ENCODE measurements at places on chromosomes 11 and 22.

DNA sequence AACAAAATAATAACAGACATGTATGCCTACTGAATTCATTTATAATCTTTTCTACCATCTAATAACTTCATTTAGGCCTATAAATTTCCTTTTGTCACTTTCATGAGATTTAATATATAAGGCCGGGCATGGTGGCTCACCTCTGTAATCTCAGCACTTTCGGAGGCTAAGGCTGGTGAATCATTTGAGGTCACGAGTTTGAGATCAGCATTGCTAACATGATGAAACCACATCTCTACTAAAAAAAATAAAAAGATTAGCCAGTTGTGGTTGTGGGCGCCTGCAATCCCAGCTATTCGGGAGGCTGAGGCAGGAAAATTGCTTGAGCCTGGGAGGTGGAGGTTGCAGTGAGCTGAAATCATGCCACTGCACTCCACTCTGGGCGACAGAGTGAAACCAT lies 14.2 kb upstream of the NTM start:
- no peak for DNase-seq

GRCh38 chr11:36280531-36280930 lies 8.7 kb downstream of the COMMD9 start:
- DNase-seq = no peak

- DNase-seq = no peak
These were observed 437.2 kb downstream of the AASDHPPT start for GRCh38 chr11:106514706-106515105.

- no peak for DNase-seq
These were observed 17.7 kb downstream of the TNKS1BP1 start for GRCh38 chr11:57306940-57307565.

DNA sequence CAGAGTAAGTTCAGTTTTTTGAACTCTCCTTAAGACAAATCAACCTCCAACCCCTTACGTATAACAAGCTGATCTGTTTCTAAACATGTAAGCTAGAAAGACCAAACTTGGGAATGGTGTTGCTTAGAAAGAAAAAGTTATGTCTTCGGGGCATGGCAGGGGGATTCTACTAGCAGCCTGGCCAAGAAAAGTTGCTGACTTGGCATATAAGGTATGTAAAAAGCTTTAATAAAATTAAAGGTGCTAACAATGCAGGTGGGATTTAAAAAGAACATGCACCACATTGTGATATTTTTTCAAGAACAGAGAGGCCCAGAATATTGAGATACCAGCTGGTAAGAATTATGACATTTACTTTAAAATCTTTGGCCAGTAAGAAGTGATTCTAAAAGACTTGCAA lies 411.4 kb upstream of the CCDC90B start:
- no peak for DNase-seq

- no peak for DNase-seq
These were observed 550.9 kb upstream of the CCDC90B start for GRCh38 chr11:83836883-83837654.

DNA sequence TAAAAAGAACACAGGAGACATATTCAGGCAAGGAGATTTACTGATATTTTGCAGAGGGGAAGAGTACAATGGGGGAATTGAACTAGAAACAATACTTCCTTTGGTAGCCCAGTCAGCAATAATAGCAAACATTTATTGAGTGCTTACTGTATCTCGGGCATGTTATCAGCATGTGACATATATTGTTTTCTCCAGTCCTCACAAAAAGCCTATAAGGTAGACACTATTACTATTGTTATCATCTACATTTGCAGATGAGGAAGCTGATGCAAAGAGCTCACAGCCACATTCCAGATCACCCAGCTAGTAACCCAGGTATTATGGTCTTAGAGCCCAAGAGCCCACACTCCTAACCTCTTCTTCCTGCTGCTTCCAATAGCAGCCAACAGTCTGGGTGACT lies 27.9 kb downstream of the NAV2 start:
- DNase-seq = no peak

- peak; percentile 80 for DNase-seq
These were observed 72.5 kb upstream of the AMPD3 start for GRCh38 chr11:10382518-10382917.

DNA sequence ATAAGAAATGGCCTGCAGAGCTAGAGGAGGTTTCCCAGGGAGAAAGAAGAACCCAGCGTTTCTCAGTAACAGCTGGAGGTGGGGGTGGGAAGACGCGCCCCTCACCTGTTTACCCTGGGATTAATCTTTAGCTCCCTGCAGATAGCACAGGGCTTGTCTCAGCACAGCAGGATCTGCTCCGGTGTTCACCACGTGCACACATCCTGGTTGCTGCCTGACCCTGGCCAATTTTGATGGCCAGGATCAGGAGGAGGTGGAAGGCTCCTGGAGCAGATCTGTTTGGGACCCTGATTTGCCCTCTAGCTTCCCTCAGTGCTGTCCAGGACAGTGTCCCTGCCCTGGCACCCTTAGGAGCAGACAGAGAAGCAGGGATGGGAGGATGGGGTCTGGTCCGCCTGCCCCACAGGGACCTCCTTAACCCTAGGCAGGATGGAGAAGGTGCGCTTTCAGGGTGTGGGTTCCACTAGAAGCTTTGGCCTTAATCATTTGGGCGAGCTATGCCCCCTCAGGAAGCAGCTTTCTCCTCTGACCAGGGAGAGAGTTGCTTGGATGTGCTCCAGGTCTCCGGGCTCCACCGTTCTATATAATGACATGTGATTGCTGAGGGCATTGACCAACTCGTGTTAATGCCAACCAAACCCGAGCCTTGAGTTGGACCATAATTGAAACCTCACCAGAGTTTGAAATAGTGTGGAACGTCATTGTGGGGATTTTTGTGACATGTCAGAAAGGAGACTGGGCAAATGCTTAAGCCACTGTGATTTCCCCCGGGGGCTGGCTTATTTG lies 19.3 kb downstream of the UPB1 start:
- DNase-seq = no peak

GRCh38 chr11:10454878-10455631 lies at the start of gene AMPD3:
Gene AMPD3, plus strand, starts transcription at chr11:10455264. Its CDS starts 6,256 bp downstream, at chr11:10461520.
- no peak for DNase-seq

- no peak for DNase-seq
These were observed 328.7 kb downstream of the SOX6 start for GRCh38 chr11:16027621-16028020.

DNA sequence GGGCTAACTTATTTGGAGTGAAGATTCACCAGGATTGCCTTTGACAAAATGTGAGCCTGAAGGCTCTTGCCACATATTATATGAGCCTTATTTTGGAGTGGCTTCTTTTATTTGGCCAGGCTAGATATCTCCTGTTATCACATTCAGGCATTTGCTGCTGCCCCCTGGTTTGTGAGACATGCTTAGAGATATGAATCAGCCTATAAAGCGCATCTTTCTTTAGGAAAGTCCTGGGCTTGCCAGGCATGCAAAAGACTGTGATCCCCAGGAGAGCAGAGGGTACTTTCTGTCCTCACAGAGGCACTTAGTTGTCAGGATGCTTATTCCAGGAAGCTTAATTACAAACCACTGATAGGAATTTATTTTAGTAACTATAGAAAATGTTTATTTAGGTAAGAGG lies 333.3 kb downstream of the FAT3 start:
- DNase-seq = no peak

- DNase-seq = no peak
These were observed 107.5 kb downstream of the NAV2 start for GRCh38 chr11:19820100-19820499.

- no peak for DNase-seq
These were observed 19.4 kb upstream of the TMPRSS4 start for GRCh38 chr11:118057251-118058145.

- DNase-seq = no peak
These were observed 346 bp downstream of the PPFIBP2 start for GRCh38 chr11:7514099-7514591.

DNA sequence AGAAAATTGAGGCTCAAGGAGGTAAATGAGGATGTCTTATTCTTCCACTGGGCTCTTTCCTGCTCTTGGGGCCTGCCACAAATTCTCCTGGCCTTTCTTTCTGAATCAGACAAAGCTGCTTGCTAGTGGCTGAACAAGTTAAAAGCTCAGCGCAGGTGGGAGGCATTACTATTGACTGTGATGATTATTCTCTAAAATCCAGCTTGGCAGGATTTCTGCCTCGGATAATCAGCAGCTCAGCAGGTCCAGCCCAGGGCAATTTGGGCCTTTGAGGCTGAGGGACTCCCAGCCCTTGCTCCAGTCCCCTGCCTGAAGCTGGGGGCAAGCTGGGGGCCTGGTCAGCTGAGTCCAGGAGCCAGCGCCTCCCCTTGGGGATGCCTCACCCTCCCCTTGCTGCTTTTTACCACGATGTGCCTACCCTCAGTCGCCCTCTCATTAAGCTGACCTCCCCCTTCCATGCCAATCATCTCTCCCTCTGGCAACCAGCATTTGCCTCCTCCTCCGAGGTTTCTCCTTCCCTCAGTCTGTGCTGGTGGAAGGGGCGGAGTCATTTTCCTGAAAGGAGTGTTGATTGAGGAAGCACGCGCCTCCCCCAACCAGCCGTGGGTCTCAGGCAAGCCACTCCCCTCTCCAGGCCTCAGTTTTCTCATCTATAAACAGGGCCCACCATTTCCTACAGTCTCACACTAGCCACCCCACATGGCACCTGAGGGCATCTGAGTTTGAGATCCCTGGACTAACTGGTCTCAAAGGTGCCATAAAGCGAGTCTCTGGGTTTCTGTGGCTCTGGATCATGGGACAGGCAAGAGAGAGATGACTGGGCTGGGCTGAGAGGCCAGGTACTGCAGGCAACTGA lies 60.6 kb upstream of the PRDM11 start:
- no peak for DNase-seq

- DNase-seq = no peak
These were observed 373.1 kb downstream of the ETS1 start for GRCh38 chr11:128214263-128214662.

GRCh38 chr11:18374956-18375355 lies 19.4 kb upstream of the LDHA start:
- no peak for DNase-seq

DNA sequence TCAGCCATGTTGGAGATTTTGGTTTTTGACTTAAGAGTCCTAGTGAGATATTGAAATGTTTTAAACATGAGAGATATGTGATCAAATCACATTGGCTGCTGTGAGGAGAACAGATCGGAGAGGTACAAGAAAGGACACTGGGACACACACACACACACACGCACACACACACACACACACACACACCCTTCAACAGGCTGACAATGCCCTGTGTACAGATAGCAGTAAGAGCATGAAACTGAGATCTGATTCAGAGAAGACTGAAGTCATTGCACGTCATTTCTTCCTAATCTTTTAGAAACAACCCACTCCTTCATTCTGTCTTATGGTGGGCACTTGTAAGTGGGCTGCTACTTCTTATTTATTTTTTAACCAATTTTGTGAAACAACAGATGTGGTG lies 200.5 kb upstream of the E2F8 start:
- DNase-seq = no peak

DNA sequence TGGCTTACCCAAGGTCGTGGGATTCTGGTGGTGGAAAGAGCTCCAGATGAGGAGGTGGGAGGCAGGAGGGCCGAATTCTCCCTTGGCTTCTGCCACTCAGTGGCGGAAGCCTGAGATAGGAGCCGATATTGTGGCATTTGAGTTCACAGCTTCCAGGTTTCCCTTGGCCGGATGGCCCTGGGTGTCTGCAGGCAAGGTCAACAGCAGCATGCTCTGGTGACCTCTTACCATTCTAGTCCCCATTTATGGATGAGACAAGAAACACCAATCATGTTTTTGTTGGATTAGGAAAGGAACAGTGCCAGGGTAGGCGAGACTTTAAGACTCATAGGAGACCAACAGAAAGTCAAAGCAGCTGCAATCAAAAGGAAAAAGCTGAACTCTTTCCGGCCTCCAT lies 89.7 kb downstream of the GRAMD1B start:
- DNase-seq = no peak

- DNase-seq = no peak
These were observed 14.2 kb downstream of the F2 start for GRCh38 chr11:46733234-46733633.

DNA sequence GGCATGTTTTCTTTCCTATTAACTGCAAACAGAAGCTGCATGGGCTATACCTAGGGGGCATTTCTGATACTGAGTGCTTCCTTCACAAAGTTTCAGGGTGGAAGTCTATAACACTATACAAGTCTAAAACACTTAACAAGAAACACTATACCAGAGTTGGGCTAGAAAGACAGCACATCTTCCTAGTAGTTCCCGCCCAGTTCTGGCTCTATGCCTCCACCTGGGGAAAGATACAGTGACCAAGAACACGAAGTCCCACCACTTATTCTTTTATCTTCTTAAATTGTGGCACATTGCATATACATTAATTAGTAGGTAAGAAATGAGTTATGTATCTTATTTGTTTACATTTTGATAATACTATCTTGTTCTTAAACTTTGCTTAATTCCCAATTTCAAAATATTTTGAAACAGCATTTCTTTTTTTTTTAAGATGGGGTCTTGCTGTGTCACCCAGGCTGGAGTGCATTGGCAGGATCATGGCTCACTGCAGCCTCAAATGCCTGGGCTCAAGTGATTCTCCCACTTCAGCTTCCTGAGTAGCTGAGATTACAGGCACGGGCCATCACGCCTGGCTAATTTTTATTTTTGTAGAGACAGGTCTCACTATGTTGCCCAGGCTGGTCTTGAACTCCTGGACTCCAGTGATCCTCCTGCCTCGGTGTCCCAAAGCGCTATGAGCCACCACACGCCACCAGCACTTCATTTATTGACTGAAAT lies 18.2 kb upstream of the NDUFC2 start:
- DNase-seq = no peak

- DNase-seq = no peak
These were observed 260.5 kb downstream of the CASP12 start for GRCh38 chr11:104637662-104638170.

- DNase-seq = no peak
These were observed 10.1 kb downstream of the RAG1 start for GRCh38 chr11:36577859-36578258.

- no peak for DNase-seq
These were observed 15.9 kb downstream of the MED15 start for GRCh38 chr22:20523086-20523983.

DNA sequence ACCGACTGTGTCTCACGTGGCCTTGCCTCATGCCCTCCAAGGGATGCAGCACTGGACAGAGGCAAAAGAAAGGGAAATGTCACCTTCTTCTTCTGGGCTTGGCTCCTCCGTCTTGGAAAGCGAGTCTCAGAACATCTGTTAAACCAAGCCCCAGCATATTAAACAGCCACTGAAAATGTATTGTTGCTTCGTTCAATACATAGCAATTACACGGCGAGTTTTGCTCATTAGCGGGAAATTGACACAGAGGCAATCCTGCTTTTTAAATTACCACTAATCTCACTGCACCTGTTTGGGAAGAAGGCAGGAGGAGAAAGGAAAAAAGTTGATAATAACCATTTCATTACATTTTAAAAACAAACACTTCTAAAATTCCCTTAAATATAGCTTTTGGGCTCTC lies 72.1 kb downstream of the SEZ6L start:
- no peak for DNase-seq

Data from esophagus muscularis mucosa (tissue), 4 donors.